GM03348 (cell line): ENCODE measurements at places on chromosomes 2 and 18.

GRCh38 chr2:204748286-204748685 lies 203.0 kb downstream of the PARD3B start:
- DNase-seq: no peak

- DNase-seq: no peak
Measured at GRCh38 chr18:29172756-29173067, 995.8 kb upstream of the CDH2 start.

DNA sequence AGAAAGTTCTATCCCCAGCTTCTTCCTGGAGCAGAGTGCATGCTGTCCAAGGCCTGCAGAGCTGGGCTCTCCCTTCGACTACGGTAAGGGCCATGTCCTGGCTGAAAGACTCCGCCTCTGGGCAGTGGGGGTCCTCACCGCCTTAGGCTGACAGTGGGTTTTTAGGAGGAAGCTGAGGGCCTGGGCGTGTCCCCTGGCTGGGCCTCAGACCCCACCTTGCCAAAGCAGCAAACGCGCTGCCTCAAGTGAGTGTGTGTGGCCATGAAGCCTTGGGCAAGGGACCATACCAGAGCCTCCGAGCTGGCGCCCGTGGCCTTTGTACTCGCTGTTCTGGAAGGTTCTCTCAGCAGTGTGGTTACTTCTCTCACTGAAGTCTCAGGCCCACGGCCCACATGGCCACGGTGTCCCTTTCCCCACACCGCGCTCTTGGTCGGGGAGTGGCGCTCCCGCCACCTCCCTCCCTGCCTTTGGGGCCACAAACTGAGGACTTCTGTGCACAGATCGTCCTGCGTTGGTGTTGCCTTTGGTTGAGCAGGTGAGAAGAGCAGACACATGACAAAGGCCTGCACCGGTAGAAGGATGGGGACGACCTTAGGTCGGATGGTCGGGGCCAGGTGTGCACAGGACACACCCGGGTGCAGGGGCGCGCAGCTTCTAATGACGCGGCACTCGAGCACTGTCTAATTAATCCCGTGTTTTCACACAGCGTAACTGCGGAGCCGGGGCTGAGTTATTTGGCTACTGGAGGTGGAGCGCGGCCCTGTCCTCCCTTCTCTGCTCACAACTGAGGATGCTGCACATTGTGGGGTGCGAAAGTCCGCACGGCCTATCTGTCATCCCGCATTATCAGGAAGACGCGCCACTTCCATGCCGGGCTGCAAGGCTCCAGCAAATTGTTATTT lies 121.6 kb downstream of the PTGR3 start:
- DNase-seq: no peak

DNA sequence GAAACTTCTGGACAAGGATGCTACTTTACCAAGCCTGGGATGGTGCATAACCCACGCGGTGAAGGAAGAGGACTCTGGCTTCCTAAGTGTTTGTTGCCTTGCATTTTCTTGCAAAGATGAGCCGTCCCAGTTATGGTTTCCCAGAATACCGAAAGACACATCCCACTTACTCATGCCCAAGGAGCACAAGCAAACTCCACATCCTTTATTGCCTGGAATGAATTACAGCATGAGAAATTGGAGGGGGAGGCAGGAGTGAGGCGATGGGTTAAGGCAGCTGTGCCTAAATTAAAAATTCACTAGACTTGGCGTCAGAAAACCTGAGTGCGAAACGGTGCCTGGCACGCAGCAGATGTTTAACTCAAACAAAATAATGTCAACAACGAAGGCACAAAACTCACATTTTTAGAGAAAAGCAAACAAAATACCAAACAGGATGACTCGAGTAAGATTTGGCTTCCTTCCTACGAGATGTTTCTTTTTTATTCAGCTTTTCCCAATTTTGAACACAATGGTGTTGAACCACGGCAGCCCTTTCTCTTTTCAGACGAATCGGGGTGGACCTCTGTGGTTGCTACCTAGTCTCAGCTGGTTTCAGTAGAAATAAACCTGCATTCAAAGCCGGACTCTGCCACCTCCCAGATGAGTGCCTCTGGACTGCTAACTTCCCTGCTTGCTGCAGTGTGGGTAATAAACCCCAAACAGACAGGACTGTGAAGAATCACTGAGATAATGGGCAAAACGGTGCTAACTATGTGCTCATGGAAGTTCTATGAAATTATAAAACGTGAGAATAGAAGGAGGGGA lies 100.3 kb upstream of the NCK2 start:
- peak; percentile 25 for DNase-seq
